Thoracic aorta endothelial cell (primary cell): ENCODE measurements at places on chromosomes 1 and 21. TPM values are rescaled to one million over a fixed set of nuclear protein-coding genes. Genes with fewer than 3 reads are reported as not detected.

Gene CCDC185
- not detected in 2 replicates for total RNA-seq

Gene UTS2
- not detected in 2 replicates for total RNA-seq

Gene ERICH3
- total RNA-seq = not detected in 2 replicates

Gene RXFP4
- total RNA-seq = not detected in 2 replicates

Gene DIRAS3
- 0.22 and 0.66 TPM in 2 replicates for total RNA-seq

Gene ZNF648
- not detected in 2 replicates for total RNA-seq

Gene FCER1G
- not detected in 2 replicates for total RNA-seq

Gene SLFNL1
- total RNA-seq = 0.27 and 0.29 TPM in 2 replicates

Gene PGLYRP4
- total RNA-seq = not detected in 2 replicates

Gene CFAP107
- not detected in 2 replicates for total RNA-seq

Gene PGD
- total RNA-seq = 198 and 217 TPM in 2 replicates

Gene UBASH3A
- not detected in 2 replicates for total RNA-seq

Gene KRTAP10-8
- not detected in 2 replicates for total RNA-seq

Gene CD84
- not detected in 2 replicates for total RNA-seq

Gene TNFRSF18
- not detected in 2 replicates for total RNA-seq

Gene ACTL8
- not detected in 2 replicates for total RNA-seq

Gene XCL2
- not detected in 2 replicates for total RNA-seq

Gene LCE1D
- not detected in 2 replicates for total RNA-seq

Gene TSPEAR
- not detected in 2 replicates for total RNA-seq

Gene SPRR5
- not detected in 2 replicates for total RNA-seq
